LHCN-M2 (cell line): ENCODE measurements at places on chromosomes 7 and 10. TPM values are rescaled to one million over a fixed set of nuclear protein-coding genes. Genes with fewer than 3 reads are reported as not detected.

NEBL gene
- total RNA-seq: 0.11 and 0.13 TPM in 2 replicates

UBE2D4 gene
- 16.2 and 22.2 TPM in 2 replicates for total RNA-seq

LEP gene
- not detected in 2 replicates for total RNA-seq

TMEM270 gene
- total RNA-seq: not detected in 2 replicates

VWA2 gene
- not detected in 2 replicates for total RNA-seq

MMD2 gene
- total RNA-seq: not detected in 2 replicates

ZNF736 gene
- total RNA-seq: 11.0 and 13.1 TPM in 2 replicates

CACNA2D1 gene
- total RNA-seq: 36.7 and 40.4 TPM in 2 replicates

THNSL1 gene
- total RNA-seq: 6.0 and 7.9 TPM in 2 replicates

WAPL gene
- 31.8 and 36.6 TPM in 2 replicates for total RNA-seq

ZNF488 gene
- 0.11 TPM in 1 of 2 replicates, not detected in the other for total RNA-seq

CFAP70 gene
- 0.45 and 0.46 TPM in 2 replicates for total RNA-seq

HTR5A gene
- total RNA-seq: not detected in 2 replicates

NUTM2D gene
- 0.90 and 1.4 TPM in 2 replicates for total RNA-seq

STRIP2 gene
- 100 and 104 TPM in 2 replicates for total RNA-seq

C10orf62 gene
- 0.11 TPM in 1 of 2 replicates, not detected in the other for total RNA-seq

DNA sequence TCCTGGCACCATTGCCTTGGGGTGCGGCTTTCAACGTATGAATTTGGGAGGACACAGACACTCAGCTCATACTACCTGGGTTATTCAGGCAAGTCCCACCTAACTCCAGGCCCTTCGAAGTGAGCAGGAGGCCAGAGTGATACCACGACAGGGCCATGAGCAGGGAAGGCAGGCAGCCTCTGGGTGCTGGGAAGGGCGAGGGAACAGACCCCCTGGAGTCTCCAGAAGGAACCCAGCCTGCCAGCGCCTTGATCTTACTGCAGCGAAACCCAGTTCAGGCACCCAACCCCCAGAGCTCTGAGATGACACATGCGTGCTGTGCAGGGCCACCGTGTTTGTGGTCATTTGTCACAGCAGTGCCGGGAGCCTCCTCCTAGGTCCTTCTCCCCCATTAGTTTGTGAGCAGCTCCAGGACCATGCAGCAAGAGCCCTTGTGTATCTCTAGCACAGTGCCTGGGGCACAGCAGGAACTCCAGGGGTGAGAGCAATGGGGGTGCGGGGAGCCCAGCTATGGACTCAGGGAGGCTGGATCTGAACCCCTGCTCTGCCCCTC, 7.7 kb upstream of the INSIG1 start:
- no peak for DNase-seq

DNA sequence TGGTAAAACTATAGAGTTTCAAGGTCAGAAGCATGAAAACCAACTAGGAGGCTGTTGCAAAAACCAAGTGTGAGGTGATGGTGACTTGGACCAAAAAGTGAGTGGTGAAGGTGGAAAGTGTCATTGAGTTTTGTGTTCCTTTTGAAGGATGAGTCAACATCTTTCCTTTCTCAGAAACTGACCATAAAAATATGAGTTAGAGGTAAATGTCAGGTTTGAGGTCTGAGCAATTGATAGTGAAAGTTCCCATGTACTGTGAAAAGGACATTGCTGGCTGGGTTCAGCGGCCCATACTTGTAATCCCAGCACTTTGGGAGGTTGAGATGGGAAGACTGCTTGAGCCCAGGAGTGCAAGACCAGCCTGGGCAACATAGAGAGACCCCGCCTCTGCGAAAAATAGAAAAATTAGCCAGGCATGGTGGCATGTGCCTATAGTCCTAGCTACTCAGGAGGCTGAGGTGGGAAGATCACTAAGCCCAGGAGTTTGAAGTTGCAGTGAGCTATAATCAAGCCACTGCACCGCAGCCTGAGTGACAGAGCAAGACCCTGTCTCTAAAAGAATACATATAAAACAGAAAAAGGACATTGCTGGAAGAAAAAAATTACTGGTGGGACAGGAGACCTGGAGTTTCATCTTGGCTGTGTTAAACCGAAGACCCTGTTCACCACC, 89.3 kb upstream of the ARID5B start:
- no peak for DNase-seq

DNA sequence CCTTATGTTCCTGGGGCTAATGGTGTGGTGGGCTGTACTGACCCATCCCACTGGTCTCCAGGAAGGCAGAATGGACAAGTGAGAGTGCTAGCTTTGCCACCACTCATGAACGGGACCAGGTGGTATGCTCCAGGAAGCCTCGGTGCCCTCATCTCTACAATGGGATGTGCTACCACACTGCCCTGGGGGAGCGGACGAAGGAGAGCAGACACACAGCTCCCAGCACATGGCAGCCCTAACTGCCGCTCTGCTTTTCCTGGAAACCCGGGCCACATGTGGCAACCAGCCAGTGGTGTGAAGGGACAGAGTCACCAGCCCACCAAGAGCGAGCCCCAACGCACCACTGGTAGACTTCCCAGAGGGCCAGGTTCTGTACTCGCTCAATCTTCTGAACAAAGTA, 35.8 kb downstream of the PARP12 start:
- no peak for DNase-seq

DNA sequence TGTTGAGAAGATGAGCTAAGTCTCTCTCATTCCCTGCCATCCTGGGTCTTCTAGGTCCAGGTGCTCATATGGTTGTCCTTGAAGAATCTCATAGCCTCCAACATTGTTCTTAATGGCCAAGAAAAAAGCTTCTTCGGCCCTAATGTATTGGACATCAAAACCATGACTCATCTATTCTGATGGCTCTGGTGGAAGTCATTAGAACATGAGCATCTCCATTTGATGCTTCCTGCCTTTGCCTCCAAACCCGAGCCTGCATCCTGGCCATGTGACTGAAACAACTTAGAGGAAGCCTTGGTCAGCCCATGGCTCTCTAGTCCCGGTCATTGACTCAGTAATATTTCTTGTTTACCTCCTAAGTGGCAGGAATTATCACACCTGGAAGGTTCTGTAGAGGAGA, 264.1 kb upstream of the FZD8 start:
- no peak for DNase-seq

DNA sequence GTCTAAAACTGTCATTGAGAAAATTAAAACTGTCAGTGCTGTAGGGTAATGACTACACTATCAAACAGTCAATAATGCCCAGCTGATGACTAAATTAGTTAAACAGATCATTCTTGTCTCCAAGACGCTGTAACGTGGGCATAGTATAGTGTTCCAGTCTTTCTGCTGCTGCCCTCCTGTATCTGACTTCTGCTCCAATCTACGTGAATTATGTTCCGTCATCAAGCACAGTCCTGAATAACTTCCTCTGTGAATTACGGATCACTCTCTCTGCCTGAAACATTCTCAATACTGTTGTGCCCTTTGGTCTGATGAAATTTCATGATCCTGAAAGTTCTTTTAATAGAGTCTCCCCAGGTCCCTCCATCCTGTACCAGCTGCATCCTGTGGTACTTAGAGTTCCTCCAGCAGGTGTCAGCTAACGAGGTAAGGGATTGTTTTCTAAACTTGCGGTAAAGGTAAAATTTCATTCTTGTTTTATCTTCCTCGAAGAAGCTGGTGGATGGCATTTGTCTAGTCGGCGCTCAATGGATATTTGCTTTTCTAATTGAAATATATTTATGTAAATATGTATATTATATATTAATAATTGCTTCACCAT, 393.5 kb upstream of the ADARB2 start:
- DNase-seq: no peak

- peak; percentile 32 for DNase-seq
Observed at GRCh38 chr10:111126077-111126476, 49.2 kb downstream of the ADRA2A start.

- no peak for DNase-seq
Observed at GRCh38 chr10:456486-456885, 233.0 kb downstream of the DIP2C start.

GRCh38 chr7:25994433-25994994, 157.5 kb upstream of the NFE2L3 start:
- DNase-seq: no peak

DNA sequence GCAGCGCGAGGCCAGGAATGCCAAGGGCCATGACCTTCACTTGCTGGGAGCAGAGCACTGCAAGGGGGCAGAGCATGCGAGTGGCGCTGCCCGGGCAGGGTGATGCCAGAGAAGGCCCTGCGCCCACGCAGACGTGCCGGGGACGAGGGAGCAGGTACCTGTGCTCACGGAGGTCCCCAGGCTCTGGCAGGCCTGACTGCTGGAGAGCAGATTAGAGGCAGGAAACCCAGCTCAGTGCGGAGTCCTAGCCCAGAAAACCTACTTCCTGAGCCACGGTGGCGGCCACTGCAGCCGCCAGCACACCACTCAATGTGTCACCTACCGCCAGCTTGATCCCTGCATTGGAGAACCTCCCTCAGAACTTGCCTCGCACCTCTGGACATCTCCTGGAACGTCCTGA, 148.4 kb downstream of the MAD1L1 start:
- DNase-seq: no peak

GRCh38 chr7:140541513-140542227, 62.4 kb upstream of the MKRN1 start:
- peak; percentile 94 for DNase-seq

DNA sequence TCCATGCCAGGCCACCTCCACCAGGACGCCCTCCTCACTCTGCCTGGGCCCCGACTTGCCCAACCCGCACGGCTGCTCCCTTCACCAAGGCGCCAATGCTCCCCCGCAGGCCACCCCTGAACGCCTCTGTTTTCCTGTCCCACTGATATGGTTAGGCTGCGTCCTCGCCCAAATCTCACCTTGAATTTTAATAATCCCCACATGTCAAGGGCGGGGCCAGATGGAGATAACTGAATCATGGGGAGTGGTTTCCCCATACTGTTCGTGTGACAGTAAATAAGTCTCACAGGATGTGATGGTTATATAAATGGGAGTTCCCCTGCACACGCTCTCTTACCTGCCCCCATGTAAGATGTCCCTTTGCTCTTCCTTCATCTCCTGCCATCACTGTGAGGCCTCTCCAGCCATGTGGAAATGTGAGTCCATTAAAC, 29.8 kb downstream of the RSU1 start:
- DNase-seq: no peak

- peak; percentile 53 for DNase-seq
Observed at GRCh38 chr7:101688183-101688831, 59.2 kb upstream of the MYL10 start.

- peak; percentile 35 for DNase-seq
Observed at GRCh38 chr10:48444266-48444665, 137.8 kb downstream of the MAPK8 start.

DNA sequence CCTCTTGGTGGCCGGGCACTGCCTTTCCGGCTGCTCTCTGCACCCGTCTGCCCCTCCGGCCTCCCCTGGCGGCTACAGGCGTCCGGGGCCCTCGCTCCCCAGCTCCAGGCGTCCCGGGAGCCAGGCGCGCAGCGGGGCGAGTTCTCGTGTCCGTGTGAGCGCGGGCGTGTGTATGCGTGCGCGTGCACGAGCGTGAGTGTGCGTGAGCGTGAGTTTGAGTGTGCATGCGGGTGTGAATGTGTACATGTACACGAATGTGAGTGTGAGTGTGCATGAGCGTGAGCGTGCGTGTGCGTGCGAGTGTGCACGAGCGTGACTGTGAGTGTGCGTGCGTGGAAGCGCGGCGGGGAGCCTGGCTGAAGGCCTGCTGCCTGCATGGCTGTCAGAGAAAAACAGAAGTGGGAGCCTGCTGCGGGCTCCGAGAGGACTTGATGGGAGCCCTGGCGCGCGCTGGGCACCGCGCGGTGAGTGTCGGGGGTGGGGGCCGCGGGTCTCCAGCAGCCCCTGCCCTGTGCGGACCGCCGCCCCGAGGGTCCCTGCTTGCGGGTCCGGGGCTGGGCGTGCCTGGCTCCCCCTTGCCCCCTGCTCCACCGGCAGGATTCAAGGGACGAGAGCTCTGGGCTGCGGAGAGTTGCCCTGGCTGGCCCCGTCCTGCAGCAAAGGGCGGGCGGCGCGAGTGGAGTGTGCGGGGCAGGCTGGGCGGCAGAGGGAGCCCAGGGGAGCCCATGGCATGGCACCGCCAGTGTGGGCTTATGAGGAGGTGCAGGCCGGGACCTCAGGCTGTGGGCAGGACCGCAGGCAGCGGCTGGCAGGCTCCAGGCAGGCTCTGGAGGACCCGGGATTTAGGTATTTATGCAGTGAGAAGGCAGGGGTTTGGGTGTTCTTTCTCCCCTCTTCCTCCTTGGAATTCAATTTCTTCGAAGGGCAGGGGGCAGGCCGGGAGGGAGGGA, 75.8 kb upstream of the EN2 start:
- no peak for DNase-seq

DNA sequence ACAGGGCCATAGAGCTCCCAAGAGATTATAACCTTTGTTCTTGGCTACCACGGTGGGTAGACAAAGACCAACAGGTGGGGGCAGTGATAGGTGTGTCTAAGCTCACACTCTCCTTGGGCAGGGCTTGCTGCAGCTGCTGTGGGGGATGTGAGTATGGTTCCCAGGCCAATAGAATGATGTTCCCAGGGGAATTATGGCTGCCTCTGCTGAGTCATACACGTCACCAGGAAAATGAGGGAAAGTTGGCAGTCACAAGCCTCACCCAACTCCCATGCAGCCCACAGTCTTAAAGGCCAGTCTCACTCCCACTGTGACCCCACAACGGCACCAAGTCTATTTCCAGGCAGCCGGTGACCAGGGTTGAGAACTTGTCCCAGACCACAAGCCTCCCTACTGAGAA, 453.4 kb upstream of the PODXL start:
- peak; percentile 5 for DNase-seq

DNA sequence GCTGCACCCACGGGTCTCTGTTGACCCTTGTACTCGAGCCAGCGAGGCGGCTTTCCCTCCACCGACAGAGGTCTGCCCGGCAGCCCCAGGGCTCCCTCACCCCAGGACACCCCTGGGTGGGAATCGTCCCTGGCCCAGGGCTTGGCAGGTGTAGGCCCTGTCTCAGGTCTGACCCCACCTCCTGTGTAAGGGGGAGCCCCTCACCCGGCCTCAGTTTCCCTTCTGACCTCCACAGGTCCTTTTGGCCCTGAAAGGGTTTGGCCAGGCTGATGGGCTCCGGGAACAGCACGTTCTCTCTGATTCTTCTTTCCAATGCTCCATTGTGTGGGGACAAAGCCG, 25.0 kb upstream of the ELFN1 start:
- DNase-seq: no peak

DNA sequence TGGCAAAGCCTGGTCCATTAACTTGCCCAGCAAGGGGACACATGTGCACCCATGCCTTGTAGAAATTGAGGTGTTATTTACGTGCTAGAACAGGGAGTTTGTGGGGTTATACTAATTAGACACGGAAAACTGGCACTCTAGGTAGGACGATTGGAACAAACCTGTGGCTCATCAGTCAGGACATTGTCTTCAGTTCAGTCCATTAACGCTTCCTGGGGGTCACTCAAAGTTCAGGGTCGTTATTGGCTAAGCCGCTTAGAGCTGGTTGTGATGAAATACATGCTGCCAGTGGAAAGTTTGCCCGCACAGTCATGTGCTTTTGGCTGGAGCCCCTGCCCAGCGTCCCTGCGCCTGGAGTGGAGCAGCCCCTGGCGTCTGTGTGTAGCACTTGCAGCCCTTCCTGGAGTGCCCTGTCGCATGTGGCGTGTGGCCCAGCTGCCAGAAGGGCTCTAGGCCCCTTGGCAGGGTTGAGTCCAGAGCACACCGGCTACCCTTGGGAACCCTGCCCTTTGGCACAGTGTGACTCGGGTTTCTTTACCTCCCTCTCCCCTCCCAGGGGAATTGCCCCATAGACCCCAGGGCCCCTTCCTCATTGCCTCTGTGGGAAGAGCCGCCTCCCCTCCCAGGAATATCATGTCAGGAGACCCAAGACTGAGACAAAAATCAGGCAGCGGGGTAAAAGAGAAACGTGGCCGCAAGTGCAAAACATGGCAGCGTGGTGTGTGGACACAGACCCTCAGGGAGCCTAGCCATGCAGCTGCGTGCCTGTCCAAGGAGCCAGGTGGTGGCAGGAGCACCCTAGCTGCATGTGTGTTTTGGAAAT, 9.8 kb downstream of the ZNF775 start:
- peak; percentile 75 for DNase-seq
